ENCODE measurements at places on chromosomes 5 and 9. TPM values are rescaled to one million over a fixed set of nuclear protein-coding genes. Genes with fewer than 3 reads are reported as not detected.

DNA sequence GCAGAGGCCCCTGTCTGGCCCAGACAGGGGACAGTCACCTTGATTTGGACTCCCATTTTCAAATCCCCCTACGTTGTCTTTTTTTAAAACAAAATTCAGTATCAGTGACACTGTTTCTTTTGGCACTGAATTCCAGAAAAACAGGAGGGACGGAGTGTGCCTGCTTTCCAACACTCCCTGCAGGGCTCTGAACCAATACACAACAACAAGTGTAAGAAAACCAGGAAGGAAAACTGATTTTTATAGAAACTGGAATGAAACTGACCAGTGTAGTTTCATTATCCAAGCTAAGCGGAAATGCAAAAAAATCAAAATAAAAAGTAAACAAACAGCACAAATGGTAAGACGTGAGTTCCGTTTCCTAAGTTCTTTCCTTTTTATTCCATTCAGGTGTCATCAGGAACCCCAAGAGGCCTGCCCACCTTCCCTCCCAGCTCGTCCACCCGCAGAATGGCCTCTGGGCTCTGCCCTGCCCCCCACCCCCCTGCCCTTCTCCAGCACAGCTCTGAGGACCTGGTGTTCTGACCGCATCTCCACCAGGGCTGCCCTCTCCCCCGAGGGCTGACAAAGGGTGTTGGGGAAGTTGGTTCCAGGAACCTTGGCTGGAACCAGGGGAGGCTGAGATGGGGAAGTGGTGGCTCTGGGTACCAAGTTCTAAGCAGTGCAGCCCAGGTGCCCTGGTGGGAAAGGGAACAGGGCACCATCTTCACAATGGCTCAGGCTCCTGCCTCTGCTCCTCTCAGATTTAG is 73.6 kb downstream of the PSD2 start:
- no peaks in the 10 kb centered on the region for H3K4me1 ChIP-seq
- H3K27ac ChIP-seq: no peak overlapping the region
- H3K36me3 ChIP-seq: no peaks in the 10 kb centered on the region
- DNase-seq: no peak
- no peak overlapping the region for H3K4me3 ChIP-seq

Gene EGFLAM
- total RNA-seq: 1.8 TPM

DNA sequence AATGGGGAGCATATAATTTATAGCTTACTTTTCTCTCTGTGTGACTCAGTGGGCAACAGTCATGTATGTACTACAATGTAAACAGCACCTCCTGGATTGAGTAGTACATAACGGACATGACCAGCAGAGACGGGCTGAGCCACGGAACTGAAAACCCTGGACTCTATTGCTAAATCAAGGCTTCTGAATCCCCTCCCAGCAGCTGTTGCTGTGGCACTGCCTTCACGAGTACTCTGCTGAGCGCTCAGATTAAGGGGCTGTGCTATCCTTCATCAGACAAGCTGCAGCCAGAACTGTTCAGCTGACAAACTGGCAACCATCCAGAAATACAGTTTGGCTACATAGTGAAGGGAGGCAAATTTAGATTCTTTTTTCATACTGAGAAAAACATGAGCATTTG is 131.3 kb upstream of the CCDC180 start:
- no peaks in the 10 kb centered on the region for H3K4me1 ChIP-seq
- DNase-seq: no peak
- H3K36me3 ChIP-seq: no peaks in the 10 kb centered on the region
- H3K27ac ChIP-seq: no peak overlapping the region
- no peaks in the 10 kb centered on the region for H3K27me3 ChIP-seq
- H3K4me3 ChIP-seq: no peak overlapping the region

GRCh38 chr9:134678206-134678605 is 36.6 kb downstream of the COL5A1 start:
- H3K36me3 ChIP-seq: no peaks in the 10 kb centered on the region
- no peak overlapping the region for H3K4me3 ChIP-seq
- peaks cover 3% of the 10 kb centered on the region for H3K27me3 ChIP-seq
- no peak overlapping the region for H3K27ac ChIP-seq
- H3K4me1 ChIP-seq: no peaks in the 10 kb centered on the region
- no peak for DNase-seq

- no peaks in the 10 kb centered on the region for H3K36me3 ChIP-seq
- no peak for DNase-seq
- H3K4me1 ChIP-seq: no peaks in the 10 kb centered on the region
- H3K27me3 ChIP-seq: no peaks in the 10 kb centered on the region
- H3K27ac ChIP-seq: no peak overlapping the region
- no peak overlapping the region for H3K4me3 ChIP-seq
Observed at GRCh38 chr9:130387398-130387797, 57.4 kb upstream of the ASS1 start.

Gene OR1B1
- not detected for total RNA-seq

DNA sequence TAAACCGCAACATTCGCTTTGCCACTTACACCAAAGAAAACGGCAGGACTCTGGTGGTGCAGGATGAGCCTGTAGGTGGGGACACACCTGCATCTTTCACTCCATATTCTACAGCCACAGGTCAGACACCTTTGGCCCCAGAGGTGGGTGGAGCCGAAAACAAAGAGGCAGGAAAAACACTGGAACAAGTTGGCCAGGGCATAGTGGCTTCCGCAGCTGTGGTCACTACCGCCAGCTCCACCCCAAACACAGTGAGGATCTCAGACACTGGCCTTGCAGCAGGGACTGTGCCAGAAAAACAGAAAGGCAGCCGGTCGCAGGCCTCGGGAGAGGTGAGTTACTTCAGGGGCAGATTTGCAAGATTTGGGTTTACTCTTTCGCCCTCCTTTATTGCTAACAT is 33.8 kb downstream of the KDM3B start:
- H3K4me1 ChIP-seq: no peaks in the 10 kb centered on the region
- H3K4me3 ChIP-seq: no peak overlapping the region
- H3K27ac ChIP-seq: no peak overlapping the region
- H3K27me3 ChIP-seq: no peaks in the 10 kb centered on the region
- peaks cover 43% of the 10 kb centered on the region for H3K36me3 ChIP-seq

- no peak overlapping the region for H3K27ac ChIP-seq
- no peaks in the 10 kb centered on the region for H3K27me3 ChIP-seq
- H3K4me3 ChIP-seq: no peak overlapping the region
Observed at GRCh38 chr5:160463740-160464465, 42.2 kb downstream of the PTTG1 start.

GRCh38 chr5:41095324-41096101 is 24.4 kb upstream of the MROH2B start:
- H3K4me3 ChIP-seq: no peak overlapping the region
- H3K27ac ChIP-seq: no peak overlapping the region
- no peak for DNase-seq
- H3K36me3 ChIP-seq: no peaks in the 10 kb centered on the region
- H3K4me1 ChIP-seq: no peaks in the 10 kb centered on the region
- H3K27me3 ChIP-seq: no peaks in the 10 kb centered on the region

- H3K4me3 ChIP-seq: no peak overlapping the region
- no peak for DNase-seq
- no peaks in the 10 kb centered on the region for H3K4me1 ChIP-seq
- no peaks in the 10 kb centered on the region for H3K27me3 ChIP-seq
Observed at GRCh38 chr5:84436866-84437265, 52.2 kb upstream of the EDIL3 start.

DNA sequence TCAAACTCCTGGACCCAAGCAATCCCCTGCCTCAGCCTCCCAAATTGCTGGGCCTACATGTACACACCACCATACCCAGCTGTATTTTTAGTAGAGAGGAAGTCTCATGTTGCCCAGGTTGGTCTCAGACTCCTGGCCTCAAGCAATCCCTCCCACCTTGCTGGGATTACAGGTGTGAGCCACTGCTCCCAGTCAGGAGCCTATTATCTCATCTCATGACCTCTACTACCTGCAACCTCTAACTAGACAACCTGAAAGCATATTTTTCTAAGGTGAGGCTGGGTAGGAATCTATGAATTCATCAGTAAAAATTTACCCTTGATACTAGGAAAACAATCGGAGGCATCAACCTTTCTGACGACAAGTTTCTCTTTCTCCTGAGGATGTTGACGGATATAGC is 10.0 kb downstream of the FAM13B start:
- no peak overlapping the region for H3K27ac ChIP-seq
- H3K4me1 ChIP-seq: peaks cover 5% of the 10 kb centered on the region
- H3K27me3 ChIP-seq: no peaks in the 10 kb centered on the region
- no peak for DNase-seq
- H3K4me3 ChIP-seq: no peak overlapping the region

Gene NUTM2G
- total RNA-seq: not detected

Gene ITK
- 1.5 TPM for total RNA-seq

- DNase-seq: no peak
- H3K36me3 ChIP-seq: no peaks in the 10 kb centered on the region
- no peaks in the 10 kb centered on the region for H3K27me3 ChIP-seq
Observed at GRCh38 chr5:5523066-5523505, 100.6 kb downstream of the ICE1 start.

DNA sequence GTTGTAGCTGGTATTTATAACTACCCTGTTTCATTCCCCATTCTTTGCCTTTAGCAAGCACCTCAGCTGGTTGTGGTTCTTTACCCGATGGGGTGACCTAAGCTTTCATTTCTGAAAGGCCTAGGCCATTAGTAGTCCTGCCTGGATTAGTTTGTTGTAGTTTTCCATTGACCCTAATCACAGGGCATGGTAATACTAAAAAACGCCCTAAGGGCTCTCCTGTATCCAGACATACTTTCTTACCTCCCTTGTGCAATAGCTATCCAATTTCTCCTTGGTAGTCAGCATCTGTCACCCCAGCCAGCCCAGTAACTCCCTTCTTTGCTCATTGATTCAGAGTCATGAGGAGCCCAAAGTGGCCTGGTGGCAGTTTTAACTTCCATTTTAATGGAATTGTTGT is 24.0 kb downstream of the TMOD1 start:
- H3K27ac ChIP-seq: no peak overlapping the region
- no peak for DNase-seq

- H3K4me3 ChIP-seq: no peak overlapping the region
- H3K36me3 ChIP-seq: no peaks in the 10 kb centered on the region
- DNase-seq: no peak
- H3K4me1 ChIP-seq: no peaks in the 10 kb centered on the region
- H3K27me3 ChIP-seq: no peaks in the 10 kb centered on the region
Observed at GRCh38 chr5:16702964-16703363, 86.2 kb upstream of the RETREG1 start.

Gene ANKRD18A
- total RNA-seq: 0.25 TPM

Gene TAF11L14
- not detected for total RNA-seq

DNA sequence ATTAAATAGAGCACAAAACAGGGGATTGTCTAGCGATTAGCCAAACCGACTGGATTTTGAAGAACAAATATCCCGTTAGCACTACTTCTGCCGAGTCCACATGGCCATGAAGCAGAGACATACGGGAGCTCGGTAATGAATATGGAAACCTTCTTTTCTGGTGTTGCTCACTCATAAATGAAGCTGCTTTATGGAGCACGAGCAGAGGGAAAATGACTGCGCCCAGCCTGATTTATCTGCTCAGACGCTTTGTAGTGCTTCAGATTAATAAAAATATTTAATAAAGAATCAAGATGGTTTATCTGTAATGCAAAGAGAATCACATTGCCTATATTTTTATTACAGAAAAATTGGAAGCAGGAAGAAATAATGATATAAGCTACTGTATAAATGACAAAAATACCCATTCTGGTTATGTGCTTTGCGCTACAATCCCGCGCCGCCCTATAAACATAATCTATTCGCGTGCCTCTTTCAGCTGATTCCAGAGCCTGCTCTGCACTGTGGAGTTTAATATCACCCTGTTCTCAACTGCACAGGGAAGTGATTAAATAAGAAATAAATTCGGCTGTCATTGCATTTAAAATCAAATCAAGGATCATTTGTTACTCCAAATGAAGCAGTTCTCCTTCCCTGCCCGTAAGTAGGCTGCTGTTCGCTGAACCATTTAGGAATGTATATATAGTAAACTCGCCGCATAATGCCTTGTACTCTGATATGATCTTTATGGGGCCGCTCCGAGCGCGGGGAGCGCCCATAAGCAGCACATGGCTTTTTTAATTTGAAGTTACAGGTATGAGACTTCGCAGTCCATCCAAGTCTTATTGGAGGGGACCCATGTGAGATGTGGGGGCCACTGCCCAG is 22.3 kb upstream of the UBAC1 start:
- DNase-seq: no peak
- H3K4me3 ChIP-seq: no peak overlapping the region
- peaks cover 4% of the 10 kb centered on the region for H3K4me1 ChIP-seq
- no peak overlapping the region for H3K27ac ChIP-seq
- no peaks in the 10 kb centered on the region for H3K27me3 ChIP-seq

GRCh38 chr5:178866946-178867345 is 7.2 kb downstream of the ZNF354B start:
- no peak overlapping the region for H3K4me3 ChIP-seq
- no peak for DNase-seq
- H3K27ac ChIP-seq: no peak overlapping the region
- peaks cover 56% of the 10 kb centered on the region for H3K36me3 ChIP-seq
- no peaks in the 10 kb centered on the region for H3K27me3 ChIP-seq

GRCh38 chr5:81604193-81604592 is 146.7 kb downstream of the SSBP2 start:
- no peaks in the 10 kb centered on the region for H3K27me3 ChIP-seq
- no peaks in the 10 kb centered on the region for H3K36me3 ChIP-seq
- no peaks in the 10 kb centered on the region for H3K4me1 ChIP-seq
- no peak overlapping the region for H3K27ac ChIP-seq
- H3K4me3 ChIP-seq: no peak overlapping the region

DNA sequence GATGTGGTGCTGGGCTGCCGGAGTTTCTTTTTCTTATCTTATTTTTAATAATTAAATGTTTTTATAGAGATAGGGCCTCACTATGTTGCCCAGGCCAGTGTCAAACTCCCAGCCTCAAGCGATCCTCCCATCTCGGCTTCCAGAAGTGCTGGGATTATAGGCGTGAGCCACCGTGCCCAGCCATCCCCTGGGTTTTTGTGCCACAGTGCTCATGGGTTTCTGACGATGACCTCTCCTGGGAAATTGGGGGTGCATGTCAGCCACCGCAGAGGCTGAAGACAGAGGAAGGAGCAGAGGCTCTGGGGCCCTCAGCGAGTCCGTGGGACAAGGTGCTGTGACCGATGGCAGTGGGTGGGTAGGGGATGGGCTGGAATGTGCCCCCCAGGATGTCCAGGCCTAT is 14.4 kb downstream of the GPSM1 start:
- no peak for DNase-seq
- no peak overlapping the region for H3K27ac ChIP-seq
- H3K27me3 ChIP-seq: no peaks in the 10 kb centered on the region
- H3K4me3 ChIP-seq: no peak overlapping the region
- no peaks in the 10 kb centered on the region for H3K36me3 ChIP-seq

- no peaks in the 10 kb centered on the region for H3K27me3 ChIP-seq
- H3K4me3 ChIP-seq: no peak overlapping the region
- peak overlapping the region; percentile 86 for H3K27ac ChIP-seq
- peaks cover 5% of the 10 kb centered on the region for H3K4me1 ChIP-seq
- H3K36me3 ChIP-seq: no peaks in the 10 kb centered on the region
- DNase-seq: no peak
Observed at GRCh38 chr5:157513182-157513581, 53.2 kb downstream of the NIPAL4 start.

- no peaks in the 10 kb centered on the region for H3K27me3 ChIP-seq
- H3K4me1 ChIP-seq: no peaks in the 10 kb centered on the region
Observed at GRCh38 chr9:107218829-107219485, 64.1 kb upstream of the RAD23B start.

DNA sequence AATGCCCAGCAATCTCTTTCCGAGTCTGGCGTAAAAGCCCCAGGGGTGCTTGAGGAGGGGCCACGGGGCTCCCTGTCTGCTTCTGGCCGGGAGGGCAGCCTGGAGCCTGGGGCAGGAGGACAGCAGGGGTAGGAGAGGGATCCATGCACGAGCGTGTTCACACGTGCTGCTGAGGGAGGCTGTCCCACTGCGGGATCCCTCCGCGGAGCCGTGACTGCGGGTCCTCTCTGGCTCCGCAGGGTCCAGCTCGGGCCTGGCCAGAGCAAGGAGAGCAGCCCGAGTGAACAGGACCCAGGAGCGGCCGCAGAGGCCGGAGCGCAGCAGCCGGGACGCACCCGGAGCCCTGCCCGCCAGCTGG is 78.4 kb downstream of the ZNF354C start:
- no peak for DNase-seq
- no peak overlapping the region for H3K27ac ChIP-seq
- no peak overlapping the region for H3K4me3 ChIP-seq
- no peaks in the 10 kb centered on the region for H3K4me1 ChIP-seq
- H3K36me3 ChIP-seq: no peaks in the 10 kb centered on the region
